ENCODE measurements at places on chromosomes 13 and 19. TPM values are rescaled to one million over a fixed set of nuclear protein-coding genes. Genes with fewer than 3 reads are reported as not detected.

The ZNF607 gene
- total RNA-seq: 15.2 TPM

DNA sequence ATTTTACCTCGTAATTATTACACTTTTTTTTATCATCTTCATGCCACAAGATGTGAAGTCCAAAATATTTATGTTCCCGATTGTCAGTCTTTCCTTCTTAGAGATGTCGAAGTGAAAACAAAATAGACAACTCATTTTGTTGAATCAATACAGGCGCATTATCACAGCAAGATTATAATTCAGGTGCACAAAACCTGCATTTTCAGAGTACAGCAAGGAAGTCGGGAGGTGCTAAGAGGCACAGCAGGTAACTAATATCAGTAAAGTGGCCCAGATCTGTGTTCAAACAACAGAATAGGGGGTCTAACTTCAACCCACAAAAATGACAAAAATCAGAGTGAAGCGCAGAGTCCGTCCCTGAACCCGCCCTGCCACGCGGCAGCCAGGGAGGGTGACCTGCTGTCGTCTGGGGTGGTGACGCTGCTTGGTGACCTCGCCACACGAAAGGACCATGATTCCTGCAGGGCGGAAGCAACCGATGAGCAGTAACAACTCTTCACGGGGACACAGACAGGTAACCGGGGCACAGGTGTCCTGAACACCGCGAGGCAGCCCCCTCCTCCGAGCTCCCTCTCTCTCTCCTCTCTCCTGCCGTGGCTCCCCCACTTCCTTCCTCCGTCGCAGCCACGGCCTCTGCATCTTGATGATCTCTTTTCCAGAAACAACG lies 50.9 kb upstream of the SPACA7 start:
- DNase-seq: no peak

The PPP1R15A gene
- 65.8 TPM for total RNA-seq

DNA sequence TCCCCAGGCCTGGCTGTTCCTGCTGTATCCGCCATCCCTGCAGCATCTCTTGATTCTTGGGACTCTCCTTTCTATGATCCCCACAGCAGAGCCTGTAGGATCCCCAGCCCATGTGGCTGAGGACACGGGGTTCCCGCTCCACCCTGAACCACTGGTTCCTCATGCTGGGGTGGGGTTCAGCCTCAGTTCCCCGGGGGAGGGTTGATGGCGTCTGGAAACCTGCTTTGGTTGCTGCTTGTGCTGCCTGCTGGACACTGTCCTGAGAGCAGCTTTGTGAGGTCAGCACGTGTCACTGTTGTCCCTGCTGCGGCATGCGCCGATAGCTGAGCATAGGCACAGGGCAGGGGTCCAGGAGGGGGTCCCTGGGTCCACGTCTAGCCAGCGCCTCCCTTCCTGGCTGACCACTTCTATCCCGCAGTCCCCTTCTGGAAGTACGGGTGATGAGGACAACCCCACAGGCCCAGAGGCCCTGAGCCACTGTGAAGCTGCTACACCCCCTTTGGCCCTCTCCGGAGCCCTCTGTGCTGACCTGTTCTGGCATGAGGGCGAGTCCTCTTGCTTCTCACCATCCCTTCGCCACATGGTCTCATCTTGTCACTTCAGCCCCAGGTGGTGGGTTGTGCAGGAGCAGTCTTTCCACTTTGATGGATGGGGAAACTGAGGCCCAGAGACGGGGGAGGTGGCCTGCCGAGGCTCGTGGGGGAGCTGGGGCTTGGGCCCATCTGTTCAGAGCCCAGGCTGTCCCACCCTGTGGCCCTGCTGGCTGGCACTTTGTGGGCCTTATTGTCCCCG lies 5.5 kb downstream of the EPN1 start:
- no peak for DNase-seq

DNA sequence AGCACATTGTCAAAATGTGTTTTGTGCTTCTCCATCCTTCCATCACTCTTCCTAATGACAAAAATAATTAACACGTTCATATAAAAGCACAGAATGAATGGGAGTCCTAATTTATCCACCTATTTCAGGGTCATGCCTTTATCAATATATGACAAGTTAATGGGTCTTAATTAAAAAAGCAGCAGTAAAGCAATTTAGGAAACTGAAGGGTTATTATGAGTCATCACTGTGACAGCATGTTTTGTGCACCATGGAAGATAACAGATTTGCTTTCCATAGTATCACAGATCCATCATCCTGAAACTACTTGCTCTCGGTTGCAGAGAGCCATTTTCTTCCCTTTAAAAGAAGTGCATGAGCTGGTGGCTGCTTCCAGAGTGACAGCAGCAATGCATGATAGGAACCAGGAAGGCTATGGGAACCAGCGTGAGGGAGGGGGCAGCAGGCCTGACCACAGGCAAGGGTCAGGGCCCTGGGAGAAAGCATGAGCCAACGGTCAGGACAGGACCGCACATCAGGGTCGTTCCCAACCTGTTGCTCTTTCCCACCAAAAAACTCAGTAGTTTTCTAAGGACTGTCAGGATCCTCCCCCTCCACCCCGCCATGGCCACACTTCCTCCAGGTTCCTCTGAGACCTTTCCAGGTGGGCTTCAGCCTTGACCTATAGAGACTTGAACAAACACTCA lies 784.1 kb downstream of the UQCRFS1 start:
- DNase-seq: no peak

DNA sequence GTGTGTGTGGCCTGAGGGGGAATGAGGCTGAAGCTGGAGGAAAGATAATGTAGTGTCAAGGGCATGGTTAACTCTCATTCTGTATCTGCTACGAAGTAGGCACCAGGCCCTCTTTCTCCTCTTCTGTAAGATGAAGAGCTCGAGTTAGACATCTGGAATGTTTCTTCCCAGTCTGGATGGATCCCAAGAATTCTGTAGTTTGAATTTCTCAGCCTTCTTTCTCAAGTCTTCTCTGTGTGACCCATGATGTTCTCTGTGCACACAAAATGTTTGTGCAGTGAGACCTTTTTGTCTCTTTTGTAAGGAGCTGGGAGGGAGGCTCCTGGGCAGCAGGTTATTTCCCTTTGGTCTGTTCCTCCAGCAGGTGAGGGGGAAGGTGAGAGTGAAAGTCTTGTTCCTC lies 13.7 kb downstream of the FGF9 start:
- no peak for DNase-seq

DNA sequence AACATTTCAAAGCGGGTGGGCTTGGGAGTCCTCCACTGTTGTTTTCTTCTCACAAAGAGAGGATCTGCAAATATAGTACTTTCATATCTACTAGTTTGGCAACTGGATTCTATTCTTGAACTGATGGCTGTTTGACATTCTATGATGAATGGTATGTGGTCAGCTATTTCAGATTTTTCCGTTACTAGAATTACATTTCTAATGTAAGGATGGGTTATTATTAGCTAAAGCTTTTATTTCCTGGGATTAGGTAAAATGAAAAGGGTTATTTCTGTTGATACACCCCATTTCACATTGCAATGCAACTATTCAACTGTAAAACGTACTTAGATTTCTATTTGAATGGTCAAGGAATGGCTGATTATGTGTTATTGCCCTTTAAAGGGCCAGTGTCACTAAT lies 629.7 kb downstream of the DACH1 start:
- no peak for DNase-seq

GRCh38 chr13:72457151-72457550 lies 270.3 kb downstream of the MZT1 start:
- DNase-seq: no peak

DNA sequence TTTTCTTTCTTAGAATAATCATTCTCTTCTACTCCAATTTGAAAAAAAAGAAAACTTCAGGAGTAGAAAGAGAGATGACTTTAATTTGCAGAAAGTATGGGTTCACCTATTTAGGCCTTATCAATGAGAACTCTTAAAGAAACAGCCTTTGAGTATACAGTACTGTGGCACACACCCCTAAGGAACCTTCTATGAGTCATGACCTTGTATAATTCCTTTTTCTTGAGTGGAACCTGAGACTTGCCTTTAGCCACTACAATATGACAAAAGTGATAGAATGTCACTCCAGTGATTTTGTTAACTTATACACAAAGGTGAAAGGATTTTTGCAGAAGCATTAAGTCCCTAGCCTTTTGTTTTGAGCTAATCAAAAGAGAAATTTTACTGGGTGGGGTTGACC lies 58.7 kb downstream of the ITGBL1 start:
- no peak for DNase-seq

GRCh38 chr13:25864936-25865335 lies 186.9 kb downstream of the SHISA2 start:
- DNase-seq: no peak

The NR1H2 gene
- total RNA-seq: 21.6 TPM

GRCh38 chr19:4524808-4525562 lies 6.7 kb upstream of the PLIN4 start:
- peak; percentile 77 for DNase-seq

The FREM2 gene
- 4.6 TPM for total RNA-seq

DNA sequence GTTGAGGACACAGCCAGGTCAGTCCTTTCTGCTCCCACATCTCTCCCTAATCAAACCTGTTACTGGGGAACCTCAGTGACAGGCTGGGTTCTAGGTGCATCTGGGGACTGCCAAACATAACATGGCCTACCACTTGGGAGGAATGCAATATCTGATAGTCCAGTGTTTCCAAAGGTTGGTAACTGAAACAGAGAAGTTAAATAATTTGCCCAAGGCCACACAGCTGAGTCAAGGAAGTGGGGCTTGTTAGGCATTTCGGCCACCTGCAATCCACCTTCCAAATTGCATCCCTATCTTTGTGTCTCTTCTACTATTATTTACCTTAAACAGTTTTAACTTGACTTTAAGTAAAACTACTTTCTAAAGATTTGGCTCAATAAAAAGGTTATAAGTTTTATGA lies 731.3 kb downstream of the UQCRFS1 start:
- no peak for DNase-seq

GRCh38 chr19:4519521-4520277 lies 1.4 kb upstream of the PLIN4 start:
- no peak for DNase-seq

The KANK3 gene
- total RNA-seq: 109 TPM

Data from endothelial cell (in vitro differentiated cells).